ENCODE measurements at places on chromosomes 3 and 15.

- DNase-seq = peak; percentile 36
Measured at GRCh38 chr15:100849021-100849854, 30.4 kb upstream of the ALDH1A3 start.

DNA sequence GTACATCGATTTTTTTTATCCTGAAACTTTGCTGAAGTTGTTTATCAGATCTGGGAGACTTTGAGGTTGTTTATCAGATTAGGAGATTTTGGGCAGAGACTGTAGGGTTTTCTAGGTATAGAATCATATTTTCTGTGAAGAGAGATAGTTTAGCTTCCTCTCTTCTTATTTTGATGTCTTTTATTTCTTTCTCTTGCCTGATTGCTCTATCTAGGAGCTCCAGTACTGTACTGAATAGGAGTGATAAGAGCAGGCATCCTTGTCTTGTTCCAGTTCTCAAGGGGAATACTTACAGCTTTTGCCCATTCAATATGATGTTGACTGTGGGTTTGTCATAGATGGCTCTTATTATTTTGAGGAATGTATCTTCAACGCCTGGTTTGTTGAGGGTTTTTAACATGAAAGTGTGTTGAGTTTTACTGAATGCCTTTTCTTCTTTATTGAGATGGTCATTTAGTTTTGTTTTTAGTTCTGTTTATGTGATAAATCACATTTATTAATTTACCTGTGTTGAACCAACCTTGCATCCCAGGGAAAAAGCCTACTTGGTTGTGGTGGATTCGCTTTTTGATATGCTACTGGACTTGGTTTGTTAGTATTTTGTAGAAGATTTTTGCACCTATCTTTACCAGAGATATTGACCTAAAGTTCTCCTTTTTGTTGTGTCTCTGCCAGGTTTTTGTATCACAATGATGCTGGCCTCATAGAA, 14.9 kb upstream of the DNAAF4 start:
- no peak for DNase-seq

- no peak for DNase-seq
Measured at GRCh38 chr3:195385526-195385925, 57.3 kb downstream of the ACAP2 start.

DNA sequence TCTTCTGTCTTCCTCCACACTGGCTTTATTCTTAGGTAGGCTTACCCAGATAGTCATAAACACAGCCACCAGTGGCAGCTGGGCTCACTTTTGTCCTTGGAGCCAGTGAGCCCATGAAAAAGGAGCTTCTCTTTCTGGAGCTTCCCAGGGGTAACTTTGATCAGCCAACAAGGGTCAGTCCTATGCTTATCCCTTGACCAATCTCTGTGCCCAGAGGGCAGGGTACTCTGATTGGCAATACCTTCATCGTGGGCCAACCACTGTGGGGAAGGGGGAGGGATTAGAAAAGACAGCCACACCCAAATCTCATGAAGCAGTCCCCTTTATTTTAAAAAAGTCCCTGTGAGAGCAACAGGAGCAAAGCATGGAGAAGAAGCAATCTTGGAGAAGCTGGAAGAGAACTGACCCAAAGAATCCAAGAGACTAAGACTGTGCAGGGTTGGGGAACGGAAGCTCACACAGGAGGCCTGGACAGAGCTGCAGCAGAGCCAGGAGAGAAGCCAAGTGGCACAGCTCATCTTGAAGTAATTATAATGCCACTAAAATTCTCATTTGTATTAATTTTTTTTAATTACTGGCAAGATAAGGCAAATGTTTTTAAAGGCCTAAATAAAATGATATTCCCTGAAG, 70.4 kb downstream of the SSUH2 start:
- DNase-seq = no peak

Measured in stimulated activated CD8-positive, alpha-beta memory T cell treated with anti-CD3 and anti-CD28 coated beads, Interleukin-2, amount 100 ng/mL, for 1 hour (primary cell).